GM06990 (cell line): ENCODE measurements at places on chromosomes 5 and 9.

GRCh38 chr5:127870914-127871313 is 167.7 kb downstream of the CCDC192 start:
- no peak for DNase-seq

DNA sequence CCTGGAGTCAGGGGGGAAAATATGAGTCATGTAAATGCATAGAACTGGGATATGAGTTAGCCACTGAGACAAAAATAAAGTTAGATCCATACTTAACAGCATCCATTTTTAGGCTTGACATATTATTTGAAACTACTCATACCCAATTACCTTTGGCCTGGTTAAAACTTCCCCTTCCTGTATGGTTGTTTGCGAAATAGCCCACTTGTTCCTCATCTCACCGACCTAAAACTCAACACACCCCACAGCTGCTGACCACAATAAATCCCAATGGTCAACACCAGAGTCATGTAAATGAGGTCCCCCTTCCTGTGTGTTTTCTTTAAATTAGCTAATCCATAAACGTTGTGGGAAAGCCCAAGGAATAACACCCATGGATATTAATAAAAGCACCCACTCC is 55.2 kb upstream of the TMEM215 start:
- DNase-seq, result no peak

- no peak for DNase-seq
These were observed 353.7 kb downstream of the CSNK1G3 start for GRCh38 chr5:123865641-123866040.

GRCh38 chr9:38622288-38622674 is 1.9 kb upstream of the ANKRD18A start:
- no peak for DNase-seq

- DNase-seq, result no peak
These were observed 6.6 kb upstream of the AOPEP start for GRCh38 chr9:94719878-94720277.

DNA sequence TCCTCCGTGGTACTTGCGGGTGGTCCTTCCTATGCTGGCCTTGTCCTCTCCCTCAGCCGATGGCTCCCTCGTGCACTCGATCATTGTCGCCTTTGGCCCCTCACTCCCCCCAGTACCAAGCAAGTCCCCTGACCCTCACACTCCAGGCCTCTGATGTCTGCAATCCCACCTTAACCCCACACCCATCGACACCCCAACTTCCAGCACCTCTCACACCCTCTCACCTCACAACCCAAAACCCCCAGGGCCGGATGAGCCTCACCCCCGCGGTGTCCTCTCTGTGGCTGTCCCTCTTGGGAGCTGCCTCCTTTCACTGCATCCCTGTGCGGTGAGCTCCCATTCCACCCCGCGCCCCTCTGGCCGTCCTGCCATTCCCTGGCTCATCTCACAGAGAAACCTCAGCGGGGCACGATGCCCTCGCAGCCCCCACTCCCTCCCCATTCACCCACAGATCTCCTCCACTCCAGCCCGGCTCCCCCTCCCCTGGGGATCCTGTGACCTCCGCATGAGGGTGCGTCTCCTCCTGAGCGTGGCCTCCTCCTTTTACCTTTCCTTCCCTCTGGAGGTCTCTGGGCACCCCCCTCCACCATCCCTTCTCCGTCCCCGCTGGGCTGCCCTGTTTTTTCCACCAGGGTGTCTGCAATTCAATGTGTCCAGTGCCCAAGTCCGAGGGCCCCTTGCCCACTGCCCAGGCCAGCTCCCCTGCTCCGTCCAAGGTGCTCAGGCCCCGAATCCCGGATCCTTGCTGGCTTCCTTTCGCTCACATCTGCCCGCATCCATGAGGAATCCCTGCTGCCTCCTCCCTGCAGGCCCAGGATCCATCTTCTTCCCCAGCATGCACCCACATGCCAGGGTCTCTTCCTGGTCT is 15.8 kb upstream of the RNU6ATAC start:
- DNase-seq, result peak; percentile 3

GRCh38 chr5:181159286-181160151 is 12.1 kb downstream of the OR2V2 start:
- peak; percentile 77 for DNase-seq

DNA sequence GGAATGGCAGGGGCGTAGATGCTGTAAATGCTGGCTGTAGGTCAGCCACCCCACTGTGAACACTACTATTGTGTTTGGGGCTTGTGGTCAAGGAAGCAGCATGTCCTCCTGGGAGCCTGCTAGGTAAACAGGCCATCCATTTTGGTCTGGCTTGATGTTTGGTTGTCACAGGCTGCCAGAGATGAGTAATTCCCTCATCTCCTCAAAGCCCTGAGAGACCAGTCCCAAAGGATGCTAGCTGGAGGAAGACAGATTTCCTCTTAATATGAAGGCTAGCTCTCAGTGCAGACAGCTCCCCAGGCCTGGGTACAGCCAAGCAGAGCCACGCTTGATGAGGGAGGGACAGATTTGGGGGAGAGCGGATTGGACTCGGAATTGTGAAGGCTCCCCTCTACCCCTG is 72.5 kb upstream of the MAP1B start:
- DNase-seq, result no peak
